Activated naive CD8-positive, alpha-beta T cell treated with anti-CD3 and anti-CD28 coated beads for 36 hours (primary cell): ENCODE measurements at places on chromosomes 1 and 21.

GRCh38 chr1:216425577-216425976 lies 2.3 kb upstream of the USH2A start:
- DNase-seq, result no peak

DNA sequence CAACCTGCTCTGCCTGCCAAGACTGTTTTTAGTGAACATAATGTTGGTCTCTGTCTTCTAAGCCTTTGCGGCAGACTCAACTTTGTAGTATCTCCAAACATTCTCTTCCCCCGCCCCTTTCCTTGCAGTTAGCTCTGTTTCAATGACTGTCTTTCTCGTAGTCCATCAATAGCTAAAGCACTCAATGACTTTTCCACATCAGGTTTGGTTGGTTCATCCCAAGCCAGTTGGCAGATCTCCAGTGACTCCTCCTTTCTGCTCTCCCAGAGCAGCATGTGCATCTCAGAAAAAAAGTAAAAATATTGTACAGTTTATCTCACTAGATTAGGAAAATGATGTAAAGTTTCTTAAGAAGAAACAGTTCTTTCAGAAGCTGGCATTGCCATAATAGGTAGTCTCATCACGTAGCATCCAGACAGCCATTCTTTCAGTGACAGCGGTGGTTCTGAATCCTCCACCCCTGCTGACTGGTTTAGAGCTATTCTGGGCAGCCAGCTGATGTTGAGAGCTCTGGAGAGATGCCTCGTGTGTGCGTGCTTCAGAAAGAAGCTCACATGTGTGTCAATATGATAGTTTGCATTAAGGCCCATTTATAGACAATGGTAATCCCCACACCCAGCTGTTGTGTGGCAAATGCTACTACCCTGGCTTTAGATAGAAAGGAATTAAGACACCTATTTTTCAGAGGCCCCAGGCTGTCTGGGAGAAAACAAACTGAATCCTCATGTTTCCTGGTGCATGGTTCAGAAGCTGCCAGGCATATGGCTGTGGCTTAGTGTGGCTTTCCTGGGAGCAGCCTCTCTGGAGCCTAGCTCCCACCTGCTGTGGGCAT lies 53.2 kb downstream of the CNN3 start:
- no peak for DNase-seq

DNA sequence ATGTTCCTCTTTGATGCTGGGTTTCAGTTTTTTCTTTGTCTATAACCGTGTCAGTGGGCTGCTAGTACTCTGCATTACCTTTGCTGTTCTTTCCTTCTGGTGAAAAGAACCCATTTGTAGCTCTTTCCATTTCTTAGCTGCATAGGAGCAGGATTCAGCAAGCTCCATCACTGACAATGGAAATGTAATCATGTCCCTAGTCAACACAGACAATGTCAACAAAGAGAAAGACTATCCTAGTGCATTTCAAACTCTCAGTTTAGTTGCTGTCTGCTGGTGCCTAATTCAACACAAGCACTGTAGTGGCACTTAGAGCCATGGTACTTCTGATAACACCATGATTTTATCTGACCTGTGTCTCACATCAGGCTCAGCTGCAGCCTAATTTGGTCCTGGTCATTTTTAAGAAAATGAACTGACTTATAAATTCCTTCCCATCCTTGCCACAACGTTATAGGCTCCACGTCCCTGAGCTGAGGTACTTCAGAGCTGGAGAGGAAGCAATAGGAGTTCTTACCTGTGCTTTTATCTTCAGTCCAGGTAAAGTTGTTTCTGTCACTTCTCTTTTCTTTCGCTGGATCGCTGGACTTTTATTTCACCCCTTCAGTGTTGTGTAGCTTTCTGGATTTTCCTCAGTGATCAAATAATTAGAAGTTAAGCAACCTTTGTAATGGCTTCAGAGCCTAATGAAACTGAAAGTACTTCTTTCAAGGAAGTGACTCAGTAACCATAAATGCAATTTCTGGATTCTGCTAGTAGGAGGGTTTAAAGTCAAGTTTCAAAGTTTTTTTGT lies at the start of gene GBP3:
GBP3 (minus strand) TSS at position 700 of the 793 bp plus-strand sequence. CDS start 2,145 bp downstream, outside the sequence.
- DNase-seq, result no peak

GRCh38 chr21:33064623-33065390 lies 5.1 kb upstream of the OLIG1 start:
- no peak for DNase-seq

DNA sequence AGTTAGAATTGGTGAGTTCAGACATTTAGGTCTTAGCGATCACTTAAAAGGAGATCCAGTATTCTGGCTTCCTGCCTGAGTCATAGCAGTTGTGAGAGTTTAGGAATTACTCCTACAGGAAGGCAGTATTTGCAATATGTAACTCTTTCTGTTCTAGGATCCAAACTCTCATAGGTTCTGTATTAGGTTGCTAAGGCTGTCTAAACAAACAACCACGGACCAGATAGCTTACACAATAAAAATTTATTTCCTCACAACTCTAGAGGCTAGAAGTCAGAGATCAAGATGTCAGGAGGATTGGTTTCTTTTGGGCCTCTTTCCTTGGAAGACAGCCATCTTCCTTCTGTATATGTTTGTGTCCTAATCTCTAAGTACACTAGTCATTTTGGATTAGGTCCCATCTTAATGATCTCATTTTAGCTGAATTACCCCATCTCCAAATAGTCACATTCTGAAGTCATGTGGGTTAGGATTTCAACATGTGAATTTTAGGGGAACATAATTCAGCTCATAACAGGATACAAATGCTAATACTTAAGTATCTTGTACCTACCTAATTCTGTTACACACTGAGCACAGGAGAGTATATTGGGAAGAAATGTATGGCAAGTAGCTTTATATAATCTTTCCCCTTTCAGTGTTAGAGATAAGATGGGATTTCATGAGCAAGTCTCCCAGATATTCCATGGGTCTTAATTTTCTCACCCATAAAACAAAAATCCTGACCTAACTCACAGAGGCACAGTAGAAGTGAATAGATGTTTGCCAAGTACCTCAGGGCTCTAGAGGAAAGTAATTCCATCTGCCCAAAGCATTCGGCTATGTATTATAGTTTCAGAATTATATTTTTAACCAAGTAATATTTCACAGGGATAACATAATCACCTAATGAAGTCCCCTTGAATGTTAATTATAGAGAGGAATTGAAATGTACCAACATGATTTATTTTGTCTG lies 144.4 kb downstream of the PTBP2 start:
- no peak for DNase-seq

DNA sequence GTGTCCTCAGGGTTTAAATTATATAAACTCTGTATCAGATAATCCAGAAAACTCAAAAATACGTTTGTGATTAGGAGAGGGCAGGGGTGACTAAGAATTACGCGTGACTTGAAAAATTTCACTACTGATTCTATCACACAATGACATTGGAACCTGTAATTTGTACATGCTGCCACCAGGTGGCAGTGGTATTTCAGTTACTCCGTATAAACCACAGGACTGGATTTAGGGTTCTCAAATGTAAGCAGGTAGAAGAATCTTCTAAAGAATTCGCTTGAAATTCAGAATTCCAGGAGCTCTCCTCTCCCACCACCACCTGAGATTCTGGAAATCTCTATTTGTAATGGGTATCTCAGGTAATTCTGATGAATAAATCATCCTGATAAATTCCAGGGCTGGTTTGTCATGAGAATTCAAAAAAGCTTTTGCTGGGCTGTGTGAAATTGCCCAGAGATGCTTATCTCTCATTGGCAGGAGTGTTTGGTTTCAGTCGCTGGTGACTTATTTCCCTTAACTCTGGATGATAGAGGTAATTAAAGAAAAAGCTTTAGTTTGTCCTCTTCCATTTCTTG lies 1.7 kb upstream of the KRTAP7-1 start:
- peak; percentile 21 for DNase-seq

GRCh38 chr1:211132721-211133392 lies 1.1 kb downstream of the KCNH1 start:
- no peak for DNase-seq

DNA sequence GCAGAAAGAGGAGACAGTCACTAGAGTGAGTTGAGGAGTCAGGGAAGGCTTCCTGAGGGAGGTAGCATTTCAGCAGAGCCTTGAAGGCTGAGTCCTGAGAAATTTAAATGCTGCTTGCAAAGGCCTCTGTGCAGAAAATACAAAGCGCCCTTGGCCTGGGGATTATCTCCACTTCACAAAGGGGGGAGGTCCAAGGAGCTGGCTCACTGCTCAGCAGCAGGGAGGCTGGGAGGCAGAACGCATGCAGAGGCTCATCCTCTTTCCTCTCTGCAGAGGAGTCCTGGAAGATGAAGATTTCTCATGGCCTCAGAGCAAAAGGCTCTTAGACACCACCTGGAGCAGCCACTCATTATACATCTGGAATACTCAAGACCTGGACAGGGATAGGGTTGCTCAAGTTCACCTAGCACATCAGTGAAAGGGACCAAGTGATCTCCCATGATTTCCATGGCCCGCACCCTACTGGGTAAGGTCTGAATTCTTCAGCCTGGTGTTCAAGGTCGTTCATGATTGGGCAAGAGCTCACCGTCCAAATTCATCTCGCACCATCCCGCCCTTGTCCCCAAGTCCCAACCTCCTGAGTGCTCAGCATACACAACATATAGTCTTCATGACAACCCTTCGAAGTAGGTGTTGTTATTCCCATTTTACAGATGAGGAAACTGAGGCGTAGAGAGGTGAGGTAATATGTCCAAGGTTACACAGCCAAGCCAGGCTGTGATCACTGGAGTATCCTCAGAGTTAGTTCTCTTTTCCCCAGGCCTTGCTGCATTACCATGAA lies 9.0 kb downstream of the SLC1A7 start:
- DNase-seq, result no peak

GRCh38 chr1:31422505-31423319 lies 9.7 kb downstream of the SERINC2 start:
- peak; percentile 64 for DNase-seq

DNA sequence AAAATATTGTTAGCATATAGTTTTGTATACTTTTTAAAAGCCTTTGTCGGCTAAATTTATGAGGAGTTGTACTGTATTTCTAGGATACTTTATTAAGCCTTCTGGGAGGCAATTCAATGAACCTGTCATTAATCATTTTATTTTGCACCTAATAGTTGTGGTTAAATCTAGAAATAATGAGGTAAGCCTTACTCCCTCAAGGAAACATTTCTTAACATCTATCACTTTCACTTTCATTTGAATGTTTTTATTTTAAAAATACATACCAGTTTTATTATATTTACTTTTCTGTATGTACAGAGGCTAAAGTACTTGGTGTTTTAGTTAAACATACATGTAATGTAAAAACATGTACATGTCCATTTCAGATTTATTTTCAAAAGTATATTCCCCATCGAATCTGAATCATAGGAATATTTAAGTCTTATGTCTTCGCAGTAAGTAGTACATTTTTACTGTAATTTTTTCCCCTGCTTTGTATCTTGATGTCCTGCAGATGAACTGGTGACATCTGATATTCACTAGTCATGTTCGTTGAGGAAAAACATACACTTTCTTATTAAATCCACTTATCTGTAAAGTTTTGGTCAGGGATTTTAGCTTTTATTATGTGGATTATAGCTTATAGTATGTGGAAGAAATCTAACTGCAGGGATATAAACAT lies 82.8 kb downstream of the DISP1 start:
- no peak for DNase-seq

DNA sequence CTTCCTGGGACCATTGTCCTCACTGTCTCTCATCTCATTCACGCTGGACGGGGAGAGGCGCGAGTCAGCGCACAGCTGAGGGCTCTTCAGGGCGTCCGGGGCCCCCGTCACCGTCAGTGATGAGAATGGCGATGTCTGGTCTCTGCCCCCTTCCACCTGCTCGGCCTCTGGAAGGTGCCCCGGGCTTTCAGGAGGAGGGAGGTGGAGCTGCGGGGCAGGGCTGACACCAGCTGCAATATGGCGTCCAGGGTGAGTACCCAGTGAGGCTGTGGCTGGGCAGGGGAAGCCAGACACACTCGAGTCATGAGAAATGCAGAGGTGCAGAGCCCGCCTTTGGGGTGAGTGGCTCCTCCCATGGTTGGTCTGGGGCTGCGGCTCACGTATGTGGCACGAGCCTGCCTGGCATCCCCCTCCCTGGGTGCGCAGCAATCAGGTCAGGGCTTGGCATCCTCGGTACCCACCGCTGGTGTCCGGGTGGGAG lies 15.1 kb downstream of the MORN1 start:
- DNase-seq, result no peak

DNA sequence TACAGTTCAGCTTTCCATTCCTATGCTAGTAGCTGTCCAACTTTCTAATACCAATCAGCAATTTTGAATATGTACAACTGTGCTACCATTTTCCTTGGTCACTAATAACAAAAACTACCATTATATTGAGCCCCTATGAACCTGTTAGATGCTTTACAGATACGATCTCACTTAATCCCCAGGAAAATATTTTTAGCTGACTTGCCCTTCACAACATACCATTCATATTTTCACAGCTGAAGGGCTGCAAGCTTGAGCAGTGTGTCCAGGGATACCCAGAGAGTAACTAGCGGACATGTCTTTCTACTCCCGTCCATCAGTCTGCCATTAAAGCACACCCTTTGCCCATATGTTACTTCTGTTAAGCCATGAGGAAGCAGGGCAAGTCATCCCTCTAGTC lies 140.5 kb downstream of the SPATA46 start:
- no peak for DNase-seq

DNA sequence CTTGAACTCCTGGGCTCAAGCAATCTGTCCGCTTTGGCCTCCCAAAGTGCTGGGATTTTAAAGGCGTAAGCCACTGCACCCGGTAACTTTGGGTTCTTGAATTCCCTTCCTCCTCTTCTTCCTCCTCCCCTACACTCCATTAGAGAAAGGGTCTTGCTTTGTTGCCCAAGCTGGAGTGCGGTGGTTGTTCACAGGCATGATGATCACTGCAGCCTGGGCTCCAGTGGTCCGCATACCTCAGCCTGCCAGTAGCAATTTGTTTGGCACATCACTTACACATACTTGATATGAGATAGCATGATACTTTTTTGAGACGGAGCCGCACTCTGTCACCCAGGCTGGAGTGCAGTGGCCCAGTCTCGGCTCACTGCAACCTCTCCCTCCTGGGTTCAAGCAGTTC lies 2.2 kb downstream of the DEGS1 start:
- no peak for DNase-seq

- DNase-seq, result no peak
Observed at GRCh38 chr1:208088319-208088718, 155.9 kb downstream of the PLXNA2 start.

DNA sequence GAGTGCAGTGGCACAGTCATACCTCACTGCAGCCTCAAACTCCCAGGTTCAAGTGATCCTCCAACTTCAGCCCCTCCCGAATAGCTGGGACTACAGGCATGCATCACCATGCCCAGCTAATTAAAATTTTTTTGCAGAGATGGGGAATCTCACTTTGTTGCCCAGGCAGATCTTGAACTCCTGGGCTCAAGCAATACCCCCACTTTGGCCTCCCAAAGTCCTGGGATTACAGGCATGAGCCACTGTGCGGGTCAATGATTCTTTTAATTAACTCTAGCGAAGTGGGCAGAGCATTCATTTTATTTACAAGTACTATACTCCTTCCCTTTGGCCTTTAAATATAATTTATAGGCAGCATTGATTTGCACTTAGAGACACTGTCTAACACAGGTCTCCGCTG lies 2.5 kb upstream of the OTUD3 start:
- DNase-seq, result no peak

- no peak for DNase-seq
Observed at GRCh38 chr1:204598319-204598969, 82.2 kb downstream of the MDM4 start.

GRCh38 chr1:74703386-74704182 lies 29.3 kb downstream of the CRYZ start:
- no peak for DNase-seq
